Testis (tissue), 5 donors: ENCODE measurements at places on chromosomes 1 and 21. TPM values are rescaled to one million over a fixed set of nuclear protein-coding genes. Genes with fewer than 3 reads are reported as not detected.

DNA sequence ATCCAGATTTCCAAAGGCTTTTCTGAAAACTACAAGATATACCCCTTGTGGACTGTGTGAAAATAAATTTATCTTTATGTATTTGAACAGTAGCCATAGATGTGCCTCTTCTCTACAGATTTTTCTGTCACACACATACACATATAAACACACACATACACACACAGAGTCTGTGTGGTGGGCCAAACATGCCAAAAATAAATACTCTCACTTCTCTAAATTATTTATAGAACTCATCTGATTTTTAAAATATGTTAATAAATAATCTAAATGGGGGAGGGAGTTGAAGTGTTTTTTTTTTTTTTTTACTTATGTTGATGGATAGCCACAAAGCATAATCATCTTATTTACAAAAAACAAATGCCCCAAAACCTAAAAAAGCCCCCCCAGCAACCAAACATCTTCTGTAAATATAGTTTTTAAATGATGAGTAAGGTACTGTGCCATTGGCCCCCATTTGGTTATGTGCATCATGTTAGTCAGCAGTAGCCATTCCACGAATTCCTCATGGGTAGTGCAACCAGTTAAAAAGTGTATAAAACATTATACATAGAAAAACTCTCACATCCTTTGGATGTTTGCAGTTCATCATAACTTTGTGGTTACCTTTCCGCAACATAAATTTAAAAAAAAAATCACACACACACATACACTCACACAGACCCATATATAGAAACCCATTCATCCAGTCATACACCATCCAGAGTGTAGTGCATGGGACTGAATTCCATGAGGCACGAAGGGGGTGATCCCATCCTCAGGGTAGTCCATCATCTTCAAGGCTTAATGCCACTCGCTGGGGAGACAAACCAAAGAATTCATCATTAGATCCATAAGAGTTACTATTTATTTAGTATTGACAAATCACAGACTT lies 8.2 kb upstream of the MAGOH start:
- no peak for DNase-seq

CELA3A gene
- not detected for total RNA-seq

- no peak for DNase-seq
Measured at GRCh38 chr1:30883389-30884172, 25.0 kb downstream of the SDC3 start.

- no peak for DNase-seq
Measured at GRCh38 chr1:201395936-201396335, 3.2 kb downstream of the LAD1 start.

GRCh38 chr1:183551924-183552323 lies 38.3 kb downstream of the NCF2 start:
- no peak for DNase-seq
